ENCODE measurements at places on chromosomes 4 and X.
A peak's percentile ranks its signal among the peaks of the same experiment; 100 is the strongest.

GRCh38 chr4:102527695-102528283 lies 26.6 kb downstream of the NFKB1 start:
- no peak for DNase-seq

DNA sequence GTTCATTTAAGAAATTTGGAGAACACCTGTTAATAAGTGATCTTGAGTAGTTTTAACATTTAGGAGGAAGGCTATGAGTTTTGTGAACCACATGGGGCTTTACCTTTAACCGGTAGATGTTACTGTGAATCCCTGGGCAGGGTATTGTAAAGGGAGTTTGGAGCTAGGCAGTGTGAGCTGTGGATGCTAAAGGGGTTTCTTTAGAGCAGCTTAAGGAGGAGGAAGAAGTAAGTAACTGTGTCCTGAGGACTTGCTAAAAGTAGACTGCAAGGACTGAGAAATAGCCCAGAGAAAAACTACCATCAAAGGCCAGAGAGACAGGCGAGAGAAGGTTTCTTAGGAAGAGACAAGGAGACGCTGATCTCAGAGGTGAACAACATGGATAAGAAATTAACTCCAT lies 5.6 kb downstream of the RHOH start:
- DNase-seq: no peak

GRCh38 chr4:76199664-76200211 lies 13.9 kb downstream of the SCARB2 start:
- DNase-seq: peak; percentile 39

DNA sequence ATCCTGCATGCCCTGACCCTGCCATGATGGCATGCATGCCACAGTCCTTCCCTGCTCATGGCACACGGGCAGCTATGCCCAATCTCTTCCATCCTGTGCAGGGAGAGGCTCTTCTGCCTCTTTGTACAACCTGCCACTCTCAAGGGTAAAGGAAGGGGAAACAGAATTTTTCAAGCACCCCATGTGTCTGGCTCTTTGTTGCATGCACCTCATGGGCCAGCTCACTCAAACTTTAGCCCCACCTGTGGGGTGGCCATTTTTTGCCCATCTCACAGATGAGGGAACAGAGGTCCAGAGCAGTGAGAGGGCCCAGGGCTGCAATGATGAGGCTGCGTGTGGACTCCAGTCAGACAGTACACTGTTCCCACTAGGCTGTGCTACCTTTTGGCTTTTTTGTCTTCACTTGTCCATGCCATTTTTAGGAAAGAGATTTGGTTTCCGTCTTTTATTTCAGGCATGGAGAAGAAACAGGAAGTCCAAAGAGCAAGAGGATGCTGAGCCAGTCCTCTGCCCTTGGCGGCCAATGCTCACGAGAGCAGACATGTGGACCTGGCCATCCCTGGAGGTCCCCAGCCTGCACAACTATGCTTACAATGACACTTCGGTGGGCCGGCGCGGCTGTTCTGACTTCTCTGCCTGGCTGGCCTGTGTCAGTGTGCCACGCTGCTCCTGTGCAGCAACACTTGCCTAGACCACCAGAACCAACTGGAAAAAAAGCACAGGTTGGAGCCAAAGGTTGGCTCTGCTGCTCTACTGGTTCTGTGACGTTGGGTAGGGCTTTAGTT lies 45.6 kb downstream of the NSG1 start:
- no peak for DNase-seq

- DNase-seq: no peak
Measured at GRCh38 chr4:27176400-27176799, 315.8 kb downstream of the STIM2 start.

DNA sequence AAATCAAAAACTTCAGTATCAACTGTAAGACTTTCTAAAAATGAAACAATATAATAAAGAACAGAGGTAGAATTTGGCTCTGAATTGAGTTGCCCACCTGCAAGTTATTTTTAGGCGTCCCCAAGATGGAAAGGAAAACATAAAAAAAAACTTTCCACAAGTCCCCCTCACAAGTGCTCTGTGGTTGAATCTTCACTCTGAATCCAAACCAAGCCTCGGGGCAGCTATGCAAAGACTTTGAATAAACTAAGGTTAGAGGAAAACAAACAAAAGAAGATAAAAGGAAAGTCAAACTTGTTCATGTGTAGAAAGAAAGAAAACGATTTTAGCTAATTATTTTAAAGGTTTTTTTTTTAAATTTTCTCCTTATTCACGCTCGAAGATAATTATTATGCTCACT lies 372.4 kb upstream of the SLIT2 start:
- DNase-seq: no peak

- DNase-seq: no peak
Measured at GRCh38 chr4:122775987-122776836, 43.7 kb downstream of the BBS12 start.

DNA sequence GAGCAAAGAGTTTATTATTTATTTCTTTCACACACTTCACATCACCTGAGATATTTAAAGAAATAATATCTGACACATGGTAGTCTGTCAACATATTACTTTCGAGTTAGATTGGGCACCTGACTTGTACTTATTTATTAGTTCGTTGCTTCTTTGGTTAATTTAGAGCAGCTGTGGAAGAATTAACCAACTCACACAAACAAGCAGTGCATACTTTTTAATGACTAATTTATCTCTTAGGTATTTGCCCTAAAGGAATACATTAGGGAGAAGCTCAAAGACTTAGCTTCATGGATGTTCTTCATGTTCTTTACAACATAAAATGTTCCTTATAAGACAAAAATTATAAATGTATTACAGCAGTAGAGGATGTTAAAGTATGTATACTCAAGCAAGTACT lies 242.9 kb downstream of the ARHGAP24 start:
- DNase-seq: no peak

DNA sequence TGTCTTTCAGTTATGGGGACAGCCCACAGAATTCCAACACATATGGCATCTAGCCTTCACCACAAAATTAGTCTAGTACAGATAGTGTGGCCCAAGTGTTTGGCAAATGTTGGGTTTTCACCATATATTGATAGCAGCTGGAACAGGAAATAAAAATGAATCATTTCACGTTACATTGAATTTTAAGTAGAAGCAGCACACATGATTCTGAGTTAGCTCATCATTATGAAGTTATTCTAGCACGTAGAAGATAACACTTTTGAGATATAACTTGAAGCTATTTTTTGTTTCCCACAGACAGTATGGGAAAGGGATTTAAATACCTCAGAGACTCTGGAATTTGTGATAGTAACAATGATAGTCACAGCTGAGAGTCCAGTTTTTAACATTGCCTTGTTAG lies 118.7 kb downstream of the FAT4 start:
- DNase-seq: no peak

GRCh38 chrX:8673201-8673600 lies 58.7 kb downstream of the ANOS1 start:
- DNase-seq: no peak

GRCh38 chrX:45743081-45743533 lies 542.4 kb upstream of the DIPK2B start:
- DNase-seq: peak; percentile 35

GRCh38 chrX:150844016-150844415 lies 54.5 kb downstream of the CD99L2 start:
- no peak for DNase-seq

GRCh38 chrX:47746446-47746845 lies 87.5 kb upstream of the UXT start:
- DNase-seq: no peak

DNA sequence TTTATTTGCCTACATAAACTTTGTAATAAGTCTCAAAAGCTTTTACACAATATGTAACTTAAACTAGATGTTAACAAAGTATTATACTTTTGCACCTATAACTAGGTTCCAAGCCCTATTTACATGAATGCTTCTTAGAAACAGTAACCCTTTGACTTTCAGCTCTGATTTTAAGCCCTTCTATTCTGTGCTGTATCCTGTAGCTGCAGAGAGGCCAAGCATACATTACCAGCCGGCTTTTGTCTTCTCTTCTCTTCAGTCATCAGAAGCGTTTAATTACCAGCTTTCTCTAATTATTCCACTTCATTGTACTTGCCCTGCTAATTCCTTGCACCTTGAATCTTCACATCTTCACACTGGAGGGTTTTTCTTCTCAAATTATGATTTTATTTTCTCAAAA lies 403.1 kb downstream of the PDGFC start:
- no peak for DNase-seq

DNA sequence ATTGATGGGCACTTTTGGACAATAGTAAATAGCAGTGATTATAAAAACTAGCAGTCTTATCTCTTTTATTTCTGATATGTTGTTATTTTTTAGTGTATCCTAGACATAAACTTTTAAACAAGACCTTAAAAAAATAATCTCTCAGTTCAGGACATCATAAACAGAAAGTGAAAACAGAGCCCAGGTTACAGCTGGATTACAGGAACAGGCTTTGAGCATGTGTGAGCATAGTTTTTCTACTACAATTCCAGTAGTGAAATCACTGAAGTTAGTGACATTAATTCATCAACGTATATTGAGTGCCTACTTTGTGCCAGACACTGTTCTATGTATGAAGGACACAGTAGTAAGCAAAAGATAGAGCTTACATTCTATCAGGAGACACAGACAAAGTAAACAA lies 16.9 kb downstream of the TRIM75 start:
- DNase-seq: no peak

- DNase-seq: no peak
Measured at GRCh38 chr4:143961075-143961474, 55.7 kb upstream of the GYPE start.

DNA sequence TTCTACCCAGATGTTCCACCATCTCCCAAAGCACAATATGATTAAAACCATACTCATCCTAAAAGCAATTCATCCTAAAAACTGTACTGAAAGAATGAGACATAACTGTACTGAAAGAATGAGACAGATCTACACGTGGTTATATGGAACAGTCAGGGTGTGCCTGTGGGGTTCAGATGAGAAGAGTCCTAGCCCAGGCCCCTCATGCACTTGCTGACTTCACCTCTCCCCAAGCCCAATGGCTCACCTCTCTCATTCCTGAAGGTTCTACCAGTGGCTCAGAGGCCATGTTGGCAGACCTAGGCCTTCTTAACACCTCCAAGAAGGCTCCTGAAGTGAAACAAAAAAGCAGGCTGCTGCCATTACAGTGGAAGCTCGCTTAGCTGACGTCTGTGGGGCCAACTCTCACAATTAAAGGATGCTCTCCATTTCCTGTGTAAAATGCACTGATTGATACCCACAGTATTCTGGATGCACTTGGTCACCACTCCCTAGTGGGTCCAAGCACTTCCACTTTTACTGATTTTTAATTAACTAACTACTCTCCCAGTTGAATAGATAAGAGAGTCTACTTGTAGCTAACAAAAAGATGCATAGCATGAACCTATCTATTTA lies 3.8 kb downstream of the PLAC1 start:
- no peak for DNase-seq

DNA sequence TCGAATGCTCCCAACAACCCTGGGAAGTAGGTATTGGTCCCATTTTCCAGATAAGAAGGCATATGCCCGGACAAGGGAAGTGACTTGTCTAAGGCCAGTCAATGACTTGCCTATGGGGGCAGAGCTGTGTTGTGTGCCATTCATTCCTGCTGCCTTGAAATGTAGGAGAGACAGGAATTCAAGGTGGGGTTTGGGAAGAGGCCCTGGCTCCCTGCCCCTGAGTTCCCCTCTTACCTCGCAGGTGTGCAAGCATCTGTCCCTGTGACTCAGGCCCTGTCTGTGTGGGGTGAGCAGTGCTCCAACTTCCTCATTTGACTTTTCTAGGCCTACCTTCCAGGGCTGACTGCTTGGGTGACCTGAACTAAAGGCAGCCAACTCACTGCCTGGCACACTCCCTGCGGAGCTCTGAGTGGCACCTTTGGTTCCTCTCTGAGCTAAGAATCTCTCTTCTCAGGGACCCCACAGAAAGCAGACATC lies 5.1 kb downstream of the EFNB1 start:
- DNase-seq: no peak

Data from GDM1 (cell line).